ENCODE measurements at places on chromosomes 11 and 22.

GRCh38 chr11:74820763-74821162, 72.1 kb downstream of the RNF169 start:
- no peak for DNase-seq

DNA sequence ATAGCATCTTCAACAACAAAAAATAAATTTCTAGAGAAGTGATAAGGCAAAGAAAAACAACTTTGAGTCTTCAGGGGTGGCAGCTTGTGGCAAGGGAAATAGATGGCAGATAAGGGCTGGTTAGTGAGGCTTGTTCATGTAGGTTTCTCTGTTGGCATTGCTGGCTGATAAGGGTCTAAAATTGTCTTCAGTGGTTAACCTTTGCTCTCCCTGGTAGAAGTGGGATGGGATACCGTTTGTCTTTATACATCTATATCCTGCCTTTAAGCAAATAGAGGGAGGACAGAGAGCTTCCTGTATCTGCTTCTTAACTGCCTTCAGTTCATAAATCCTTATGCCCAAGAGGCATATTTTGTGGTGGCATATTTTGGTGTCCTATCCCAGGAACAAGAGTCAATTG, 57.1 kb downstream of the TRAF6 start:
- no peak for DNase-seq

GRCh38 chr22:40414838-40415505, 44.6 kb downstream of the SGSM3 start:
- no peak for DNase-seq

DNA sequence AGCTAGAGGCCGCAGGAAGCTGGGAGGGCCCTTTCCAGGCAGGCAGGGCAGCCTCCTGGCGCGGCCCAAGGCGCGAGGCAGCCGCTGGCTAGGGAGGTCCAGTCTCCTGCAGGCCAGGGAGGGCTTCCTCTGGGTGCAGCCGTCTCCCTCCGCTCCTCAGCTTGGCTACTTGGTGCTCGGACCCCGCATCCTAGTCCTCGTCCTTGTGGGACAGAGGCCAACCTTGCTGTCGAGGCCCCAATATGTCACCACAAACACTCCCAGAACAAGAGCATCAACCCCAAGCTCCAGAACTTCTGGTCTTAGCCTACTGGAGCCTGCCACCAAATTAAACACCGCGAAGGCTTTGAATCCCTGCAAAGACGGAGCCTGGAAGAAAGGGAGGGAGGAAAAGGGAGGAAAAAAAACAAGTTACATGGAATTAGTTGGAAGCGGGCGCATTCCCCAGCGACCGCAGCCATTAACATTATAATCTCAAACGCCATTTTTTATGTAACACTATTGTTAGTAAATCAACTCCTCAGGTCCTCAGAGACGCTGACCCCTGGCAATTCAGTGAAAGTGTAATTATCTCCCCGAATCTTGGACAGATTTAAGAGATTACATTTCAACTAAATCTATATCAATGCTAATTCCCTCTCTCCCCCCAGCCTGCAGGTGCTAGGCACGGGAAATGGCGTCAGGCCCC, 12.7 kb upstream of the PAX6 start:
- DNase-seq, result no peak

- DNase-seq, result peak; percentile 91
Measured at GRCh38 chr11:57741132-57742086, at the start of gene SELENOH. Gene SELENOH, plus strand, starts transcription at chr11:57741491. Its CDS starts 105 bp downstream, at chr11:57741596.

- DNase-seq, result no peak
Measured at GRCh38 chr11:3146612-3147256, 18.4 kb downstream of the OSBPL5 start.

GRCh38 chr11:14041040-14041439, 78.5 kb downstream of the SPON1 start:
- no peak for DNase-seq

DNA sequence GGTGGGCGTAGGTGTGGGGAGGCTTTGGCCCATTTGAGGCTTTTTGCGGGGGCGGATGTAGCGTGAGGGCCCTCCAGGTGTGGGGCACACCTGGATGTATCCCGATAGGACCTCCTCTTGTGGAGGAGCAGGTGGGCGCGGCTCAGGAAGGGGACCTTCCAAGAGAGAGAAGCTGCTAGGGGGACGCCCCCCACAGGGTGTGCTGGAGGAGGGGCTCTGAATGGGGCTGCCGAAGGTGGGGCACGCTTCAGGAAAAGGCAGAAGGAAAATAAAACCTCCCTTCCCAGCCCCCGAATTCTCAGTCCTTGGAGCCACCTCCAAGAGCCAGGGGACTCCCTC, 621 bp downstream of the SGSM1 start:
- no peak for DNase-seq

DNA sequence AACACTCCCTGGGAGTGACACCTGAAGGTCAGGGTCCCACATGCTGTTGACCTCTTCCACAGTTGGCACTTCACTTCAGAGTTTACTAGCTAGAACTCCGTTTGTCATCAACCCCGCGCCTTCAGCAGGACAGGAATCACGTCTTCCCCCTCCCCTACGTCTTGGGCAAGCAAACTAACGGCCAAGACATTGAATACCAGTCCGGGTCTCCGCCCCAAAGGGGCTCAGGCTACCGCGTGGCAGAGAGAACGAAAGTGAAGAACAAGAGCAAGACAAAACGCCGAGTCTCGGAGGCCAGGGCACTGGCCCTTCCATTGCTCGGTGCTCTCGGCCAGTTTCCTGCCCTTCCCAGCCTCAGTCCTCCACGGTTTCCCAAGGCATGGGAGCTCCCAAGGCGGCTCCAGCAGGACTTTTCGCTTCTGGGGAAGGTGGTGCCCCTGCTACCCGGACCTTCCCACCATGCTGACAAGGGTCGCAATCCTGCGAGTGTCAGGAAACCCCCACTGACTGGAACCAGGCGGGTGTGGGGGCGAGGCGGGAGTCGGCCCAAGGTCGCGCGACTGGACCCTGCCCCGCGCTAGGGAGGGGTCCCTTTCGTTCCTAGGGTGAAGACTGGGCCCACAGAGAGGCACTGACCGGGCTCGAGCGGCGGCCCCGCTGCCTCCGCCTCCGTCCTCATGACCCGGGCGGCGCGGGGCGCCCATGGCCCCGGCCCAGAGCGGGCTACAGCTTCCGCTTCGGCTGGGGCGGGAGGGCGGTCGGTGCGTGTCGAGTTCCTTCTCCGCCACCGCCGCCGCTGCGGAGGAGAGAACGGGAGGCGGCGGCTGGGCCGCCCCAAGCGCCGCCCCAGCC, at the start of gene GUCD1:
TSS of gene GUCD1 (minus strand) at position 826 of the 852 bp plus-strand sequence. CDS start at position 679, 147 bp downstream.
- no peak for DNase-seq

DNA sequence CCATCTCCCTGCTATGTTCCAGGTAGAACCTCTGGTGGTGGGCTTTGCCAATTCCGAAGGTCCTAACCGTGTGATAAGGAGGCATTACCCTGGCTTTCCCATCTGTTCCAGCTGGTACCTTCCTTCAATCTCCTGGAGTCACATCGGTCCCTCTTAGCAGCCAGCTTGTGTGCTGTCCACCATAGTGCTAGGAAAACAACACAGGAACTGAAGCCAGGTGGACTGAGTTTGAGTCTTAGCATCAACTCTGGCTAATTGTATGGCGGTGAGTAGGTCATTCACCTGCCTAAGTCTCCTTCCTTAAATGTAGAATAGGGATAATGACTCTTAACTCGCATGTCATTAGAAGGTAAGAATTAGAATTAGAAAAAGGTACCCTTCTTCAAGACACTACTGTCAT, 159.6 kb upstream of the E2F8 start:
- DNase-seq, result no peak

Data from activated CD4-positive, alpha-beta T cell treated with anti-CD3 and anti-CD28 coated beads for 24 hours (primary cell).